ENCODE measurements at places on chromosomes 11 and 22.

DNA sequence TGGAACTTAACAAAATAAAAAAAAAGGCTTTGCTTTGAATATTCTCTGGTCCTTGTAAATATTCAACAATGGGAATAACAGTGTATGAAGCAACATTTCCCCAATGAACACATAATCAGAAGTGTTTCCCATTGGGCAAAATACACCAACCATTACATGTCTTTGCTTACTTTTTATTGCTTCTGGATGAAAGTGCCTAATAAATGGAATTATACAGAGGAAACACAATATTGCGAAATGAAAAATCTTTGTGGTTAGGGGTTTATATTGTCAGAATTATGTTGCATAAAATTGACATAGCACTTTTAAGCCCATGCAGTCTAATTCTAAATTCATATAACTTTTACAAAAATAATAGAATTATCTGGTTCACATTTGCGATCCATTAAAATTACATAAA is 386.4 kb downstream of the DCDC1 start:
- no peak overlapping the region for H3K27ac ChIP-seq
- no peak for DNase-seq
- H3K27me3 ChIP-seq: no peaks in the 10 kb centered on the region
- H3K4me3 ChIP-seq: no peak overlapping the region

GRCh38 chr22:49953027-49953679 is 7.4 kb upstream of the PIM3 start:
- no peak overlapping the region for H3K27ac ChIP-seq
- H3K36me3 ChIP-seq: no peaks in the 10 kb centered on the region
- no peak for DNase-seq

GRCh38 chr11:44404301-44404700 is 94.4 kb upstream of the ALX4 start:
- no peaks in the 10 kb centered on the region for H3K4me1 ChIP-seq
- no peak for DNase-seq
- H3K27ac ChIP-seq: no peak overlapping the region
- no peaks in the 10 kb centered on the region for H3K36me3 ChIP-seq
- H3K4me3 ChIP-seq: no peak overlapping the region

- H3K4me3 ChIP-seq: no peak overlapping the region
- no peaks in the 10 kb centered on the region for H3K4me1 ChIP-seq
- H3K36me3 ChIP-seq: no peaks in the 10 kb centered on the region
- no peak for DNase-seq
- no peak overlapping the region for H3K27ac ChIP-seq
These were observed 15.9 kb downstream of the OR51B4 start for GRCh38 chr11:5285703-5286340.

DNA sequence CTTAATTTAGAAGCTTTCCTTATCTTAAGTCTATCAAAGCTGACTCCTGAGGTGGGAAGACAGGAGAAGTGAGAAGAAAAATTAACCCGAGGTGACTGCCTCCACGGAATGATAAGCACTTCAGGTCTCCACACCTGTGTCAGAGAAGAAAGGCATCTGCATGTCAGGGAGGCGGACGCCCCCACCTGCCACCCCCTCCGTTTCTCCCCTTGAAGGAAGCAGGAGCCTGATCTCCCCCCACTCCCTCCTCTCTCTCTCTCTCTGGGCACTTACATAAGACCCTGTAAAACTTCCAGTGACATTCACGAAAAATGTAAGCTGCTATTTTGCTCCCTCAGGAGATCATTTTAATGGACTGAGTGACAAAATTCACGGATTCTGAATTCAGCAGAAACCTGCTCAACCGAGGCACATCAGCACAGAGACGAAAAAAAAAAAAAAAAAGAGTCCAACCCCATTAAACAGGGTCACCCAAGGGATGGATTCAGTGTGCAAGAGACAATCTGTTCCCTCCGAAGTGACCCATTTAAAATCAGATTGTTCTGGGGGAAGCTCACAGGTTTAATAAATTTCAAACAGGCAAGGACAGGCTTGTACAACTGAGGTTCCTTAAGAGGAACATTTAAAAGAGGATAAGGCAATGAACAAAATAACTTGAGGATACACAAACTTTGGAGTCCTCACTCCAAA is 1.5 kb downstream of the LARGE1 start:
- H3K36me3 ChIP-seq: no peaks in the 10 kb centered on the region
- no peak for DNase-seq
- H3K4me1 ChIP-seq: no peaks in the 10 kb centered on the region
- no peaks in the 10 kb centered on the region for H3K27me3 ChIP-seq
- H3K4me3 ChIP-seq: no peak overlapping the region
- no peak overlapping the region for H3K27ac ChIP-seq

DNA sequence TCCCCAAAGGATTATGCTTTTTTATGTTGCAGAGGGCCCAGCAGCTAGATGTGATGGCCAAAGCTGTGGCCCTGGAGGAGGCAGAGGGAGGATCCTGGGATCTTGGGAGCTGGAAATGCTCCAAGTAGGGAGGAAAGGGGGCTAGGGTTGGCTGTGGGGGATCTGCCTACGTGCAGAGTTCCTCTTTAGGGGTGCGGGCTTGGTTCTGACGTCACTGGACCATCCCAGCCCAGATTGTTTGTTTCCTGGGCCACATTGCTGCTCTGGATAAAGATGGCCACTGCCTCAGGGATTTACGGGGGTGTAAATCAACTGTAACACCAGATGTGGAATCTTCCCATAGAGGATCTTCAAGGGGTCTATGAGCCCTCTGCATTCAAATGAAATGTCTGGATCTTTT is 110.3 kb upstream of the SYT13 start:
- no peak overlapping the region for H3K4me3 ChIP-seq

DNA sequence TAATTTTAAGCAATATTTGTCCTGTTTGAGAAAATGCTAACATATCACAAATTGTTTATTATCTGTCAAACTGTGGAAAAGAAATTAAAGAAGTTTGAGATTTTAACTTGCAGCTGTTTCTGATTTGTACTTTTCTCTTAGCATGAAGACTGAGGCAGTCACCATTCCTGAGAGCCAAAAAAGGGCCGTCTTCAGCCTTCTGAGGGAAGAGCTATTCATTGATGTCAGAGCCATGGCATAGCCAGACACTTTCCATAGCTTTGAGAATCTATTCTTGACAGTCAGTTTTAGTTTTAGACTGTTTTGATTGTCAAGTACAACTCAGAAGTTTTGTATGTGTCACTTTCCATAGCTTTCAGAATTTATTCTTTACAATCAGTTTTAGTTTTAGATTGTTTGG is 32.1 kb downstream of the YAP1 start:
- no peaks in the 10 kb centered on the region for H3K4me1 ChIP-seq
- no peak for DNase-seq
- H3K27ac ChIP-seq: no peak overlapping the region
- no peak overlapping the region for H3K4me3 ChIP-seq

DNA sequence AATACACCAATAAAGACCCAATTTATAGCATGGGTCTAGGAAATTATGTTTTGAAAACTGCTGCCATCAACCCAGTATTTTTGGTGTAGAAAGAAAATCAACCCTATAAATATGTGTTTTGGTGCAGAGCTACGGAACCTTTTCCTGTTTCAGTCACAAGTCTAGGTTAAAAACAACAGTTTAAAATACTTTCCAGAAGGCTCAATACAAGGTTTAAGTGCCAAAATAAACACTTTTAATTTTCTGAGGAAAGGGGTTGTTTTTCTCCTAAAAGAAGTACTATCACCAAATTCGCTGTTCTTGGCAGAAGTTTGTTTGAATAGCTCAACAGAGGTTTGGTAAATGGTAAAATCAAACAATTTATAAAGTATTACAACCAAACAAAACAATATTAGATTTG is 201.3 kb downstream of the TMEM135 start:
- no peaks in the 10 kb centered on the region for H3K27me3 ChIP-seq
- no peaks in the 10 kb centered on the region for H3K4me1 ChIP-seq
- no peak for DNase-seq
- no peak overlapping the region for H3K4me3 ChIP-seq

DNA sequence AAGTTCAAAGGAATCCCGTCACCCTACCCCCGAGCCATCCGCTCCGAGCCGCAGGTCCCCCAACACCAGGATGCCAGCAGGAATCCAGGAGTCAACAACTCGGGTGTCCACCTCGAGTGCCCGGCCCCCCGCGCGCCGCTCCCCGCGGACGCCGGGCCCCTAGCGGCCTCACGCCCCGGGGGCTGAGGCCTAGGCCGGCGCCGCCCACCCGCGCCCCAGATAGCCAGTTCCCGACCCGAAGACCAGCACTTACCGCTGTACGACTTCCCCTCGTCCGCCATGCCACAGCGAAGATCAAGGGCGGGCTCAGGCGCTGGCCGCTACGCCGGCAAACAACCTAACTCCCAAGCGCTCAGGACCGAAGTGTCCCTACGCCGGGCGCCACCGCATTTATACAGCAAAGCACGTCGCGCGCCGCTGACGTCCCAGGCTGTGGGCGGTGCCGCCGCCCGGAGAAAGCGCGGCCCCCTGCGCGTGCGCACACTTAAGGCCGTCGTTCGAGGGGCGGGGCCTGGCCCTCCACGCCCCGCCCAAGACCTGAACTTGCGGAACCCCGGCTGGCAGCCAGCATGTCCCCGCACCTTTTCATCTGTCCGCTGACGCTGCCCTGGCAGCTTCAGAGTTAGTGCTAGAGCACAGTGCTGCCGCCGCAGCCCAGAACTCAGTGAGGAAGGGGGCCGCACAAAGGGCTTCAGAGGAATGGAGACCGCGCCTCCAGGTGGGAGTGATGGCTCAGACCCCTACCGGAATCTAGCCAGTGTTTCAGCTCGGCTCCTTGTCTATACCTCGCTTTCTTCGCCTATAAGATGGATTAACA is at the start of gene NXF1:
Gene NXF1 (minus strand): TSS at position 365 of the 817 bp plus-strand sequence. CDS start 84 bp downstream, at position 281.
- H3K4me1 ChIP-seq: peaks cover 29% of the 10 kb centered on the region
- H3K27ac ChIP-seq: peak within 1 kb of the TSS; percentile 78
- H3K27me3 ChIP-seq: no peaks in the 10 kb centered on the region
- peak within 1 kb of the TSS; percentile 42 for H3K4me3 ChIP-seq

- no peak within 1 kb of the TSS for H3K27ac ChIP-seq
- no peak within 1 kb of the TSS for H3K4me3 ChIP-seq
- no peaks in the 10 kb centered on the region for H3K36me3 ChIP-seq
- no peaks in the 10 kb centered on the region for H3K4me1 ChIP-seq
These were observed at the start of gene CRYBB3 for GRCh38 chr22:25199731-25200520. CRYBB3 (plus strand) TSS chr22:25199858; CDS start chr22:25201397, 1,539 bp downstream.

DNA sequence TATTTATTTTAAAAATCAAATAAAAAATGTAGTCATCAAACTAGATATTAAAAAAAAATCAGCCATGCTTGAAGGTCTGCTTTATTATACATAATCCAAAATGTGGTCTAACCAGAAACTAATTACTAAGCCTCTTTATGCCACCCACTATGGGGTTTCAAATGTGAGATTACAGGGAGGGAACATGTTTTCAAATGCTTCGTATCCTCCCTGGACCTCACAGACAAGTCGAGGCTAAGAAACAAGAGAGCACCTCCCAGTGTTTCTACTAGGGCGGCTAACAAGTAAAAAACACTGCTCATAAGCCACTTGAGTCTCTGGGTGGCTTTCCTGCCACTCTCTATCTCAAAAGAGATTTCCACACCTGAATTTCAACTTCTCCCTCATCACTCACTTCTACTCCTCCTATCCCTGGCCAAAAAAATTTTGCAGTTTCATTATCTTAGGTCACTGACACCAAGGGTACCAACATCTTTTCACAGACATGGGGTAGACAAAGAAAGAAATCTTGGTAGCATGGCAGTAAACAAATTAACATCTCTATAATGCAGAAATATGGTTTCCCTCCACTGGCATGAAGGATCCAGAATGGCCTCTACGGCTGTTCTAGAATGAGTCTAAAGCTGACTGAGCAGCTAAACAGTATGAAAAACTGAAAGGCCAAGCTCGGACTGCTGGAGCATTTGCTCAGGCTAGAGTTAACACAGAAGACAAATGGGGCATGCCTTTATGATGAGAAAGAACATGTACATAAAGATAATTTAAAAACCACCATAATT is 50.9 kb downstream of the PITPNB start:
- peaks cover 90% of the 10 kb centered on the region for H3K36me3 ChIP-seq
- no peak overlapping the region for H3K4me3 ChIP-seq
- H3K4me1 ChIP-seq: no peaks in the 10 kb centered on the region
- no peak for DNase-seq

- H3K27ac ChIP-seq: no peak overlapping the region
- no peak overlapping the region for H3K4me3 ChIP-seq
- no peak for DNase-seq
- peaks cover 24% of the 10 kb centered on the region for H3K27me3 ChIP-seq
These were observed 52.3 kb upstream of the BMAL1 start for GRCh38 chr11:13225038-13226001.

DNA sequence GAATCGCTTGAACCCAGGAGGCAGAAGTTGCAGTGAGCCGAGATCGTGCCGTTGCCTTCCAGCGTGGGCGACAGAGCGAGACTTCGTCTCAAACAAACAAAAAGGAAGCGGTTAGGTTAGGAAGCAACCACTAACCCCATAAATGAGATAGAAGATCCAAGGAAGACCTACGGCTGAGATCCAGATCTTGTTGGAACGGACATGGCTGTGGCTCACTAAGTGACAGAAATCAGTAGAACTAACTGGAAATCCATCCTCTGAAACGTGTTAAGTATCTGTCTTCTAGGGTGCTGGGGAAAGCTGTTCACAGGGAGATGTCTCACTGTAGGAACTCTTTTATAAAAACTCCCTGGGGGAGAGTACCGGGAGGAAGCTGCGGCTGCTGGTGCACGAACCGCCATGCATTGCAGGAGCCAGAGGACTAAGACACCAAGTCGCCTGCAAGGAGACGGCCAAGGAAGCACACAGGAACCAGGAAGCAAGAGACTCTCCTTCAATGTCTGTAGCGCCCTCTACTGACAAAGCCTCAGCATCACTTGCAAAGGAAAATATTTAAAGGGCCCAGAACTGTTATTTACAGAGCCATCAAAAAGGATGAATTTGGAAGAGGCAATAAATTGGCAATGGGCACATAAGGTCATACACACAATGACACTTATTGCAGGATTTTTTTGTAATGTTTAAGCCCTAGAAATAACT is 16.9 kb upstream of the SPTY2D1 start:
- no peak overlapping the region for H3K4me3 ChIP-seq
- no peaks in the 10 kb centered on the region for H3K27me3 ChIP-seq
- no peak overlapping the region for H3K27ac ChIP-seq
- no peaks in the 10 kb centered on the region for H3K36me3 ChIP-seq
- H3K4me1 ChIP-seq: peaks cover 6% of the 10 kb centered on the region

- H3K27ac ChIP-seq: no peak overlapping the region
- H3K4me3 ChIP-seq: no peak overlapping the region
- no peaks in the 10 kb centered on the region for H3K36me3 ChIP-seq
- H3K4me1 ChIP-seq: peaks cover 42% of the 10 kb centered on the region
These were observed 6.9 kb downstream of the PHF21A start for GRCh38 chr11:46114378-46114777.

- no peaks in the 10 kb centered on the region for H3K36me3 ChIP-seq
- H3K27me3 ChIP-seq: no peaks in the 10 kb centered on the region
- DNase-seq: no peak
These were observed 554.2 kb downstream of the JRKL start for GRCh38 chr11:96943970-96944369.

GRCh38 chr11:32987851-32988250 is 27.8 kb upstream of the DEPDC7 start:
- no peak overlapping the region for H3K27ac ChIP-seq
- no peak for DNase-seq
- no peaks in the 10 kb centered on the region for H3K4me1 ChIP-seq

DNA sequence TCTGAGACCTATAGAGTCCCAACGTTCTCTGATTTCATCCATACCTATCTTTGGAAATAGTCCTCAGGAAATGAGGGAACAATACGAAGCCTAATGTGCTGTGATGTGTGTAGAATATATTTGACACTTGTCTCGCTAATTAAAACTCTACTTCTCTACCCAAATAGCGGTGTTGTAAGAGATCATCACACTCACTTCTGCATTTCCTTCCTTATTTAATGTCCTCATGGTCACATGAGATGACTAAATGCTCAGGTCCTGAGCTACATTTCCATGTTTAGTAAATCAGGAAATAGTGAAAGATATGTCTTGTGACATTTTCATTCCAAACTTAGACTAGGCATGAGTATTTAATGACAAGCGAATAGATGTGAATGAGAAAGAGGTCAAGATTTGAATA is 112.3 kb downstream of the MAML2 start:
- H3K36me3 ChIP-seq: no peaks in the 10 kb centered on the region
- H3K27ac ChIP-seq: no peak overlapping the region
- H3K27me3 ChIP-seq: no peaks in the 10 kb centered on the region
- no peak for DNase-seq
- no peaks in the 10 kb centered on the region for H3K4me1 ChIP-seq

All from DND-41 (cell line).